ENCODE measurements at places on chromosomes 5 and 9. TPM values are rescaled to one million over a fixed set of nuclear protein-coding genes. Genes with fewer than 3 reads are reported as not detected.

Gene PCA3
- total RNA-seq, result not detected

GRCh38 chr5:142785206-142785605, 15.0 kb downstream of the ARHGAP26 start:
- DNase-seq, result no peak
- no peaks in the 10 kb centered on the region for H3K4me1 ChIP-seq
- H3K27ac ChIP-seq, result no peak overlapping the region

GRCh38 chr5:132272311-132273210, 15.1 kb downstream of the PDLIM4 start:
- peak overlapping the region; percentile 11 for H3K4me3 ChIP-seq
- H3K4me1 ChIP-seq, result peaks cover 5% of the 10 kb centered on the region
- H3K36me3 ChIP-seq, result no peaks in the 10 kb centered on the region
- DNase-seq, result no peak

GRCh38 chr9:75134495-75134894, 46.2 kb downstream of the OSTF1 start:
- no peaks in the 10 kb centered on the region for H3K4me1 ChIP-seq
- H3K27me3 ChIP-seq, result no peaks in the 10 kb centered on the region
- H3K4me3 ChIP-seq, result no peak overlapping the region
- no peak overlapping the region for H3K27ac ChIP-seq
- H3K36me3 ChIP-seq, result peaks cover 3% of the 10 kb centered on the region
- no peak for DNase-seq

DNA sequence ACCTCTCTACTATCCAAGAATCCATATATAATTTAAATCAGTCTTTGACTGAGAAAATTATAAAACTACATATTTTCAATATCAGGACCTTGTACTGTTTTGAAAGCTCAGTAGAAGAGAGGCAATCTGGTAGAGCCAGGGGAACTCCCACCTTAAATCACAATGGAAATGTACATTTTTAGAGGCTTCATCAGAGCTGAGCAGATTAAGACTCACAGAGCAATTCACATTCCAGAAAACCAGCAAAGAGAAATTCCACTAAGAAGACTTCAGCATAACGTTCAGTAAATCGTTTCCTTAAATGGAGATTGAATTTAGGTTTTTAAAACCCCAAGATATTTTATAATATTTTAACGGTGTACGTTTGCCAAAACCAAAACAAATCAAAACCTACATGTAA, 227.8 kb upstream of the TRPM3 start:
- no peak for DNase-seq
- no peaks in the 10 kb centered on the region for H3K4me1 ChIP-seq
- H3K27ac ChIP-seq, result no peak overlapping the region
- no peak overlapping the region for H3K4me3 ChIP-seq
- no peaks in the 10 kb centered on the region for H3K36me3 ChIP-seq
- H3K27me3 ChIP-seq, result no peaks in the 10 kb centered on the region

DNA sequence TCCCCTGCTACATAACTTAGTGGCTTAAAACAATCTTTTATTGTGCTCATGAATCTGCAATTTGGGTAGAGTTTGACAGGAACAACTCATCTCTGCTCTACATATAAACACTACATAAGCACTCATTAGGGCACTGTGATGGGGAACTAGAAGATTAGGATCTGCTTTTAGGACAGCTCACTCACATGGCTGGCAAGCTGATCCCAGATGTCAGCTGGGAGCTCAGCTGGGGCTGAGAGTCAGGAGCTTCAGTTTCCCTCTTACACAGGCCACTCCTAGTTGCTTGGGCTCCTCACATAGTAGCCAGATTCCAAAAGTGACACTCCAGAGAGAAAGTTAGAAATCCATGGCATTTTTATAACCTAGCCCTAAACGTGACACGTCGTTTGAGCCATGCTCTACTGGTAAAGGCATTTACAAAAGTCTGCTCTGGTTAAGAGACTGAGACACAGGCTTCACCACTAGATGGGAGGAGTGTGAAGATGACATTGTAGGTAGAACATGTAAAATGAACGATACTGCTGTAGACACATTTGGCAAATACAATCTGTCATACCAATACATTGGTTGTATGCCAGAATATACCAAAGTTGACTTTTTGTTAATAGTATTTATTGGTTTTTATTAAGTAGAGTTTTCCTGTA, 23.6 kb downstream of the SCAI start:
- DNase-seq, result no peak
- no peak overlapping the region for H3K4me3 ChIP-seq
- no peak overlapping the region for H3K27ac ChIP-seq
- no peaks in the 10 kb centered on the region for H3K36me3 ChIP-seq
- H3K4me1 ChIP-seq, result no peaks in the 10 kb centered on the region
- no peaks in the 10 kb centered on the region for H3K27me3 ChIP-seq

Gene PKD2L2
- total RNA-seq, result not detected

- H3K4me3 ChIP-seq, result no peak overlapping the region
- no peaks in the 10 kb centered on the region for H3K27me3 ChIP-seq
- H3K36me3 ChIP-seq, result no peaks in the 10 kb centered on the region
- H3K4me1 ChIP-seq, result peaks cover 18% of the 10 kb centered on the region
- no peak for DNase-seq
- H3K27ac ChIP-seq, result no peak overlapping the region
These were observed 1.9 kb downstream of the DPM2 start for GRCh38 chr9:127935765-127936221.

GRCh38 chr5:172561151-172561550, 79.9 kb upstream of the NEURL1B start:
- no peak overlapping the region for H3K27ac ChIP-seq
- H3K36me3 ChIP-seq, result no peaks in the 10 kb centered on the region
- DNase-seq, result no peak
- H3K4me1 ChIP-seq, result no peaks in the 10 kb centered on the region

GRCh38 chr5:89901346-89901745, 508.2 kb downstream of the CETN3 start:
- H3K4me1 ChIP-seq, result no peaks in the 10 kb centered on the region
- H3K36me3 ChIP-seq, result no peaks in the 10 kb centered on the region
- H3K4me3 ChIP-seq, result no peak overlapping the region
- H3K27me3 ChIP-seq, result no peaks in the 10 kb centered on the region

Gene SNX24
- total RNA-seq, result 15.4 TPM

GRCh38 chr9:110033869-110034268, 174.1 kb downstream of the C9orf152 start:
- H3K4me1 ChIP-seq, result no peaks in the 10 kb centered on the region
- no peaks in the 10 kb centered on the region for H3K36me3 ChIP-seq
- H3K27me3 ChIP-seq, result no peaks in the 10 kb centered on the region
- no peak overlapping the region for H3K27ac ChIP-seq

- no peaks in the 10 kb centered on the region for H3K36me3 ChIP-seq
- H3K4me1 ChIP-seq, result peaks cover 5% of the 10 kb centered on the region
- peak overlapping the region; percentile 44 for H3K27ac ChIP-seq
- H3K27me3 ChIP-seq, result no peaks in the 10 kb centered on the region
- peak overlapping the region; percentile 69 for H3K4me3 ChIP-seq
These were observed 3.2 kb downstream of the PIP5KL1 start for GRCh38 chr9:127927201-127927987.

Gene SHC3
- 2.3 TPM for total RNA-seq

- no peaks in the 10 kb centered on the region for H3K4me1 ChIP-seq
- H3K4me3 ChIP-seq, result no peak overlapping the region
- no peak for DNase-seq
- H3K27ac ChIP-seq, result no peak overlapping the region
- H3K27me3 ChIP-seq, result no peaks in the 10 kb centered on the region
These were observed 90.2 kb downstream of the IQGAP2 start for GRCh38 chr5:76493190-76493837.

- no peaks in the 10 kb centered on the region for H3K36me3 ChIP-seq
- no peak overlapping the region for H3K27ac ChIP-seq
- DNase-seq, result no peak
- H3K4me3 ChIP-seq, result no peak overlapping the region
These were observed 25.4 kb downstream of the HRH2 start for GRCh38 chr5:175683231-175683630.

- DNase-seq, result no peak
- no peaks in the 10 kb centered on the region for H3K36me3 ChIP-seq
- H3K27me3 ChIP-seq, result no peaks in the 10 kb centered on the region
- no peak overlapping the region for H3K27ac ChIP-seq
- H3K4me1 ChIP-seq, result no peaks in the 10 kb centered on the region
These were observed 837 bp downstream of the PCDHB2 start for GRCh38 chr5:141095263-141095641.

GRCh38 chr5:111246459-111246858, 22.3 kb downstream of the CAMK4 start:
- no peaks in the 10 kb centered on the region for H3K27me3 ChIP-seq
- no peaks in the 10 kb centered on the region for H3K4me1 ChIP-seq
- H3K27ac ChIP-seq, result no peak overlapping the region
- no peak for DNase-seq
- no peak overlapping the region for H3K4me3 ChIP-seq

Gene REEP5
- 117 TPM for total RNA-seq

DNA sequence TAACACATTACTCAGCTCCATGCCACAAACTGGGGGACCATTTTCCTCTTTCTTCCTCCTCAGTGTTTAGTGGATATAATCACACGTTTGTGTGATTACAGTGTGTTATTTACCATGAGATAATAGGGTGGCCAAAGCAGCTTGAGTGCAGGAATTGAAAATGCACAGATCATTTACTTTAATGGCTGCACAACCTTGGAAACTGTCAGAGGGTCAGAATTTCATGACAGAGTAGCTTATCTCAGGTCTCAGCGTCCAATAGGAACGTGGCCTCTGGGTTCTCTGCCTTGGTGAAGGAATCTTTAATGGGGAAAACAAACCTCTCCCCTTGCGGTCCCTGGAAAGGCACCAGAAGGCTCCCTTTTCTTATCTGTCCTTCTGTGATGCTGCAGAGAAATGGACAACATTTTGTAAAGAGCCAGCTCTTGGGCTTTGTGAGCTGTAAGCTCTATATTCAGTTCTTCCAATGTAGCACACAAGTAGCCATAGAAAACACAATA, 87.4 kb upstream of the CD180 start:
- no peak for DNase-seq
- no peak overlapping the region for H3K27ac ChIP-seq
- no peak overlapping the region for H3K4me3 ChIP-seq
- H3K27me3 ChIP-seq, result no peaks in the 10 kb centered on the region
- H3K4me1 ChIP-seq, result no peaks in the 10 kb centered on the region

DNA sequence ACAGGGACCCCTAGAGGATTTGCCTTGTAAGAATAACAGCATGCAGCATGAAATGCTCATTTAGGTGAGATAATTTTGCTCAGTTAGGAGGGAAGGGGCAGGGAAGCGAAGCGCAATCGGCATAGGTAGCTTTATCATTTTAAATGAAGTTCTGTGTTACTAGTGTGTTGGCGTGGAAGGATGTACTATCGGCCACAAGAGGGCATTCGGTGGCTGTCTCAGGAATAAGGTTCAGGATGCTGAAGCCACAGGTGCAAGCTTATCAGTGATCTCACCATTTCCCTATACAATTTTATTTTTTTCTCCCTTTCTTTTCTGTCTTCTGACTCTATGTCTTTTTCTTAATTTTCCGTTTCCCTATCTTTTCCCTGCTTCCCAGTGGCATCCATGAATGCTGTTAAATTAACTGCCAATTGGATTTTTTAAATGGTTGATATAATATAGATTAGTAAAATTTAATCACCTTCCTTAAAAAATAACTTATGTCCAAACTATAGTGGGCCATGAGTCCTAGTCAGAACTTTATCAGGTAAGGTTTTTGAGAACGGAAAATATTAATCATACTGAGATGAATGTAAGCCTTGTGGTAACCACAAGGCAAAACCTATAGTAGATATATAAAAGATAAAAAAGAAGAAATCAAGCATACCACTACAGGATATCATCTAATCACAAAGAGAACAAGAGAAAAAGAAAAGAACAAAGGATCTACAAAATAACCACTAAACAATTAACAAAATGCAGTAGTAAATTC, 1.2 kb upstream of the INSL6 start:
- H3K27ac ChIP-seq, result no peak overlapping the region
- no peaks in the 10 kb centered on the region for H3K4me1 ChIP-seq
- H3K36me3 ChIP-seq, result no peaks in the 10 kb centered on the region
- no peak for DNase-seq
- no peak overlapping the region for H3K4me3 ChIP-seq

- no peak overlapping the region for H3K27ac ChIP-seq
- no peaks in the 10 kb centered on the region for H3K36me3 ChIP-seq
- H3K27me3 ChIP-seq, result no peaks in the 10 kb centered on the region
- no peak overlapping the region for H3K4me3 ChIP-seq
- no peak for DNase-seq
These were observed 156.0 kb upstream of the CDKN2B start for GRCh38 chr9:22165144-22165543.

DNA sequence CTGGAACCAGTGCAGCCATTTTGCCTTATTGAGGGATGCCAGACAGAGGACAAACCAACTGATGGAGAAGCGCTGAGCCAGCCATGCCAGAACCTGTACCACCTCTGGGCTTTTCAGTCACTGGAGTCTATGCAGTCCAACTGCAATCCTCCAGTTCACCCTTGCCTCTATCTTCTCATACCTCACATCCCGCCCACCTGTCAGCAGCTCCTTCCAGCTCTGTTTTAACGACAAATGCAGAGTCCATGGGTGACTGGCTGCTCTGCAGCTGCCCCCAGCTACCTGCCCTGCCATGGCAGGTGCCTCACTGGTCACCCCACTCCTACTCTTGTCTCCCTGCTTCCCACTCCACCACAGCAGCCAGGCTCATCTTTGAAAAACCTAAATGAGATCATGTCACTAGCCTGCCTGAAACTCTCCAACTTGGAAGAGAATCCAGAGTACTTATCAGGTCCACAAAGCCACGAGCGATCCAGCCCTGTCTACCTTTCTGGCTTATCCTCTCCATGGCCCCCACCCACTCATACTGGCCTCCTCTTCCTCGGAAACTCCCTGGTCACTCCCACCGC, 14.0 kb upstream of the ACSL6 start:
- DNase-seq, result no peak
- H3K4me1 ChIP-seq, result no peaks in the 10 kb centered on the region
- no peaks in the 10 kb centered on the region for H3K27me3 ChIP-seq

DNA sequence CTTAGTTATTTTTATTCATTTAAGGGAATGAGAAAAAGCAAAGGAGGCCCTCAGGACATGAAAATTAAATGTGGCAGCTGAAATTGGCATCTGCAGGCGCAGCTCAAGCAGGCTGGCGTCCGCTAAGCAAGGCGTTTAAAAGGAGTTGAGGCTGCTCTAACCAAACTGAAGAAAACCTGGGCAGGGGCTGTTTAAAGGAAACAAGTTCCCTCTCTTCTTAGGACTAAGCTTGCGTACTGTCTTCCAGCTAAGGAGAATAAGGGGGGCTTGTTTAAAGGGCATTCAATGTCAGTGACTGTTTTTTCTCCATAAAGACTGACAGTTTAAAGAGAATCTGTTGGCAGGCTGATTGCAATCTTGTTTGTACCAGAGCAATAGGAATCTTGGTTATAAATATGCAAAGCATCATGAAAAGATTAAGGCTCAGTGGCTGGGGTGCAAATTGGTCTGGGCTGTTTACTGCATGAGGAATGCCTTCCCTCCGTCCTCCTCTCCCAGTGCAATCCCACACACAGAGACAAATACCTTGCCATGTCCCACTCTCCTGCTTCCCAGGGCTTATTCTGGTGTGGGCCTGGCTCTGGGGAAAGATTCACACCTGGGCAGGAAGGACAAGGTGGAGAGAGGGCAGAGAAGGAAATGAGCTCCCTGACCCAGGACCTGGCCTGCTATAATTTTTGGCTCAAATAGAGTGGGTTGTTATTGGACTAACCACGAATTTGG, 85.9 kb upstream of the LIFR start:
- H3K36me3 ChIP-seq, result no peaks in the 10 kb centered on the region
- no peaks in the 10 kb centered on the region for H3K27me3 ChIP-seq
- peaks cover 5% of the 10 kb centered on the region for H3K4me1 ChIP-seq
- peak overlapping the region; percentile 60 for H3K27ac ChIP-seq
- DNase-seq, result no peak
- no peak overlapping the region for H3K4me3 ChIP-seq

Gene LCN12
- total RNA-seq, result 1.8 TPM

GRCh38 chr5:86786955-86787354, 169.2 kb downstream of the COX7C start:
- H3K4me3 ChIP-seq, result no peak overlapping the region
- H3K27ac ChIP-seq, result no peak overlapping the region
- H3K36me3 ChIP-seq, result no peaks in the 10 kb centered on the region
- H3K4me1 ChIP-seq, result no peaks in the 10 kb centered on the region
- DNase-seq, result no peak

Gene ZNF300
- total RNA-seq, result 4.6 TPM

Gene PCDHGA9
- total RNA-seq, result 16.7 TPM
